Activated CD4-positive, alpha-beta T cell treated with anti-CD3 and anti-CD28 coated beads for 24 hours (primary cell): ENCODE measurements at places on chromosomes 4 and X.

- no peak for DNase-seq
Observed at GRCh38 chrX:134548257-134549201, 88.6 kb downstream of the HPRT1 start.

GRCh38 chrX:132114607-132115006 is 13.2 kb downstream of the FRMD7 start:
- no peak for DNase-seq

- DNase-seq, result no peak
Observed at GRCh38 chr4:170724191-170724590, 634.4 kb upstream of the AADAT start.

GRCh38 chrX:140501321-140501720 is 3.5 kb downstream of the SOX3 start:
- no peak for DNase-seq

DNA sequence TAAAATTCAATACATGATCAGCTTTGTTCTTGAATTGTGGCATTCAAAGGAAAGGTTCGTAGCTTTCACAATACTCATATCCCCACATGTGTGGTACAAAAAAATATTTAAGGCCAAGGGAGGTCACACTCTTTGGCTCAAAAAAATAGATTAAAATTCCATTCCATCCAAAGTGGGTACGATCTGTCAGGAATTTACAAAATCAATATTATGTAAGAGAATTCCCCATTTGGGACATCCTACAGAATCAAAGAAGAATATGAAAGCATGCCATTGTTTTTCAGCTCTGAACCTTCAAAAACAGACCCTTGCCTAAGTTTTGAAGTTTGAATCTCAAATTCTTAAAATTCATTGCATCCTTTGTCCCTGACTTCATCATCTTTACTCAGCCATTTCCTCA is 85.8 kb downstream of the MID1 start:
- no peak for DNase-seq

GRCh38 chr4:38503689-38504395 is 160.2 kb upstream of the KLF3 start:
- no peak for DNase-seq

DNA sequence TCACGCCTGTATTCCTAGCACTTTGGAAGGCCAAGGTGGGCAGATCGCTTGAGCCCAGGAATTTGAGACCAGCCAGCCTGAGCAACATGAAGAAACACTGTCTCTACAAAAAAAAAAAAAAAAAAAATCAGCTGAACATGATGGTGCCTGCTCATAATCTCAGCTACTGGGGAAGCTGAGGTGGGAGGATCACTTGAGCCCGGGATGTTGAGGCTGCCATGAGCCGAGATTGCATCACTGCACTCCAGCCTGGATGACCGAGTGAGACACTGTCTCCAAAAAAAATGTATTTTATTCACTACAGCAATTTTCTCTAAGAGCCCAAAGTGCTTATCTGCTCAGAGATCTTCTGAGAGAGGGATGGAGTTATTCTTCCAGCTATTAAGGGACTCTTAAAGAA is 215.8 kb upstream of the PPP3CA start:
- no peak for DNase-seq

DNA sequence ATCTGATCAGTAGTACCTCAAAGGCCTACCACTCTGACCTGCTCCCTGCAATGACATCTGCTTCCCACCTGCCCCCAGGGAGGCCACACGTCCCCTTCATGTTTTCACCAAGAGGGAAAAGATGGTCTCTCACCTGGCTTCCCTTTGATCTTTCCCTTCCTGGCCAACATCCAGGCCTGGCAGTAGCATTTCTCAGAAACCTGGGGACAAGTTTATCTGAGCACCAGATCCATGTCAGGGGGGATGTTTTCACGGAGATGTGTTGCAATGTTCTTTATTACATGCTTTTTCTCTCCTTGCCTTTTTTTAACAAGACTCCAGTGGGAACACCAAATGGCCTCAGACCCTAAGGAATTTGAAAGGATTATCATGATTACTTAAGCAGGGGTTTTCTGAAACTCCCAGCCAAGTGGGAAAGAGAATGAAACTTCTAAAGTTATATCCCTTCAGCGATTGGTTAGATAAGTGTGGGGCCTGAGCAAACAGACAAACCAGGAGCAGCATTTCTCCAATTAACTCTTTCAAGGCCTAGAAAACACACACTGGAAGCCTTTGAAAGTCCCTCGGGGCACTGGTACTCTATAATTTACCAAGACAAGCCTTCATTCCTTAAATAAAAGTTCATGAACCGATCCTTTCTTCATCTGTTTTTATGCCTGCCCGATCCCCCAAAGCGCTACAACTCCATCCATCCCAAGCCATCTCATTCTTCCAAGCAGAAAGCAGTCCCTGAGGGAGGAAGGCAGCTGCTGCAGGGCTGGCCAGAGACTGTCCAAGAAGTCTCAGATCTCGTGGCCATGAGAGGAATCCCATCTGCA is 94.1 kb downstream of the BCOR start:
- no peak for DNase-seq

DNA sequence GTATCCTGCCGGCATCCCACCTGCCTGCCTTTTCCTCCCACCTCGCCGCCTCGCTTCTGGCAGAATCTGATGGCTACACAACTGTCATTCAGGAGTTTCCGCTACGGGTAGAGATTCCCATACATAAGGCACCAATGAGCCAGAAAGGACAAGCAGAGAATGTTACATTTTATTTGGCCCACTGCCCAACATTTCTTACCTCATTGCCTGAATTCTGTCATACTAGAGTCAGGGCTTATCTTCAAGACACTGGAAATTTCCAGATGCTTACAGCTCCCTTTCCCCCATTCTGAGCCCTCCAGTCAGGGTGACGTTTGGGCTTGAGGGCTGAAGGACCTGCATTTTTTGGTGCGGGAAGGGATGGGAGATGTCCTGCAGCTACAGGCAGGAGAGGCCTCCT is 113.0 kb downstream of the NHS start:
- DNase-seq, result no peak

DNA sequence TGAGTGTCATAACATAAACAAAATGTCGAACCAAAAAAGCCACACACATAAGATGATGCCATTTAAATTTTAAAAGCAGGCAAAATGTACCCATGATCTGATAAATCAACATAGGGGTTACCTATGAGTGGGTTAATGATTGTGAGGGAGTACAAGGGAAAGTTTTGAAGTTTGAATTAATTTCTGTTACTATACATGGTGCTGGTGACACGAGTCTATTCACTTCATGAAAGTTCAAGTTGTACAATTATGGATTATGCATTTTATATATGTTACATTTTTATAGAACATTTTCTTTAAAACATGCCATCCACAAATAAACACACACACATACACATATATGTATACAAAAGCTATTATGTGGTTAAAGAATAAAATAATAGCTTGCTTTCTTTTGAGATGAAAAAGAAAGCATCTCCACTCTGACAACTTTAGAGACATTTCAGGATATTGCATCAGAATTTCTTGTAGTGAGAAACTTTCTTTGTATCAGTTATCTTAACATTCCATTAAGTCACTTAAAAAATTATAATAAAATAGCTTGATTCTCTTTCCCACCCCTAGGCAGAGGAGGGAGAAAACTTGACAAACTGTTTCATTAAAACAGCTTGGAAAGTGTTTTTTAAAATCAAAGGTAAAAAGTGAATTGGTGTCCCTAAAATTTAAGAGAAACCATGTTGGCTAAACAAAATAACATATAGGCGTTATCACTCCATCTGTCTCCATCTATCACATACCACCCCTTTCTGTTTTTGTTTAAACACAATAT is 891.8 kb upstream of the NDST4 start:
- no peak for DNase-seq

DNA sequence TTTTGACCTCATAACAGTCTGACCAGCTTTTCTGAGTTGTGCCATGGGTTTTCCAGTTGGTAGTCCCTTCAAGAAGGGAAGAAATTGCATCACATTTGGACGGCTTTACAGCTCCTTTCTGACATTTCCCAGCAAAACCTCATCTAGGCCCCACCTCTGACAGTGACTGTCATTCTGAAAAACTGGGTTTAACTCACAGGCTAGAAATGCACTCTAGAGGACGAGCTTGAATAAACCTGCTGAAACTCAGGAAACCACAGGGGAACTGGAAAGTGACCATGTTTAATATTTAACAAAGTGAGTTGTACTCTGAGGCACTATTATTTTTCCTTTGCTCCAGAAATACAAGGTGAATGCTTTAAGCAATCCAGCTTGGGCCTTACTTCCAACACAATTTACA is 434.3 kb upstream of the RASGEF1B start:
- no peak for DNase-seq

DNA sequence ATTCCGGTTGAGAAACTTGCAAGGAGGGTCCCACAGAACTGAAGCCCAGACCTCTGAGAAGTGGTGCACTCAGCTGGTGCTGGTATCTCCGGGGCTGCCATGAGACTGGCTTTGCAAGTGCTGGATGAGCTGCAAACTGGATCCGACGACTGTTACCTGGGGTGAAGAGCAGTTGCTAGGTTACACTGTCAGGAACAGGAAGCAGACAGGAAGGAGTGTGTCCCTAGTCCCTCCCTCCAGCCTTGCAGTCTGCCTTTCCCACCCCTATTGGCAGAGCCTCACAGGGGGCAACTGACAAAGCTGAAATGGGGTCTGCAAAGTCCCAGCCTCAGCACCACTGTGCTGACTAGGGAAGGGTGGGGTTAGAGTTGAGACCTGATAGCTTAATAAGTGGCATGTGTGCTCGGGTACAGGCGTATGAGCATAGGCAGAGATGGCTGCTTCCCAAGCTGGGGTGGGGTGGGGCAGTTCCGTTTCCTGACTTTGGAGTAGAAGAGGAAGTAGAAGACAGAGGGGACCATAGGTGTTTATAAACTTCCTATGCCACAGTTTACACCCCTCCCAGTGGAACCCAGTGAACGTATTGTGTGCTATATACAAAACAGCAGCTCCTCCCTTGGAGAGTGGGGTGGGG is 18.0 kb downstream of the PPEF1 start:
- DNase-seq, result no peak

- no peak for DNase-seq
Observed at GRCh38 chr4:153486281-153487151, 20.4 kb downstream of the TMEM131L start.

DNA sequence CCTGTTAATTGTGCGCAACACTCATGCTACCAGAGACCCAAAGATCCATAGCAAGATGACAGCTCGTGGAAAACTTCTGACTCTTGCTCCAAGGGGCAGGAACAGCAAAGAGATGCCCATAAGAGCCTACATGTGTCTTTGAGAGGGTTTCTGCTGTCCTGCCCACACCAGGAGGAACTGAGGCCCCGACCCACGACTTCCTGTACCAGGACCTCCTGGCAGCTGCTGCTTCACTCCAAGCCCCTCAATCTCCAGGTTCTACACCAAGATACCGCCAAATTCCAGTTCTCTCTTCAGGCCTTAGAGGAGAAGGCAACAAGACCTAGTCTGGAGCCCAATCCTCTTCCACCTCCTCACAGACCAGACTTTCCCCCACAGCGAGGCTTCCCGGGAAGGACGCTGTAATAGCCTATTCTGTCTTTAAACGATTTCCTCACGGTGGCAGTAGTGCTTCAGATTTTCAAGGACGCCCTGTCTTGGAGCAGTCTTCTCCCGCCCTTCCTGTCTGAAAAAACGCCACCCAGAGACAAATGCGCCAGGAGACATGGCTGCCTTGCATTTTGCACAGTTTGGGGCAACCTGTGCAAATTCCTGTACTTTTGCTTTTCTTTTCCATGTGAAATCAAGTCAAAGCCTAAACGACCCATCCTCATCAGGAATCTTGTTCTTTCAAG is 230.2 kb upstream of the STK26 start:
- DNase-seq, result peak; percentile 80

- no peak for DNase-seq
Observed at GRCh38 chrX:37867536-37868153, 20.3 kb upstream of the DYNLT3 start.

- DNase-seq, result no peak
Observed at GRCh38 chr4:158176776-158177175, 4.0 kb upstream of the GASK1B start.

- DNase-seq, result peak; percentile 47
Observed at GRCh38 chr4:56505269-56506130, at the start of gene ARL9. Gene ARL9, plus strand, starts transcription at chr4:56505791. Its CDS starts 72 bp downstream, at chr4:56505863.

DNA sequence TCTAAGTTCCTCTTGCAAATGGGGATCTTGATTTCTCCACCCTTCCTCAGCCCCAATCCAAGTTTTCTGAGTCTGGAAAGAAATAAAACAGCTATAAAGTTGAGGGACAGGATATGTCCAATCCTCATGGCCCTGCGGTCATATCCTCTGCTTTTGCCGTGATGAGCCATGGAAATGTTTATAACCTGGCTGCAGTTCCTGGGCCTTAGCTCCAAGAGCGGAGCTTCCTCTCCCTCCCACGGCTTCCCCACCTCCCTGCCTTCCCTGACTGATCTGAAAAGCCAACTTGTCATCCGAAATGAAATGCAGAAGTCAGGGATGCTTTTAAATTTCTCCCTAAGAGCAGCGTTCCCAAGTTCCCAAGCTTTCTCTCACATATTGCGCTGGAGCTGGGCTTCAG is 221.5 kb upstream of the SFRP2 start:
- no peak for DNase-seq

DNA sequence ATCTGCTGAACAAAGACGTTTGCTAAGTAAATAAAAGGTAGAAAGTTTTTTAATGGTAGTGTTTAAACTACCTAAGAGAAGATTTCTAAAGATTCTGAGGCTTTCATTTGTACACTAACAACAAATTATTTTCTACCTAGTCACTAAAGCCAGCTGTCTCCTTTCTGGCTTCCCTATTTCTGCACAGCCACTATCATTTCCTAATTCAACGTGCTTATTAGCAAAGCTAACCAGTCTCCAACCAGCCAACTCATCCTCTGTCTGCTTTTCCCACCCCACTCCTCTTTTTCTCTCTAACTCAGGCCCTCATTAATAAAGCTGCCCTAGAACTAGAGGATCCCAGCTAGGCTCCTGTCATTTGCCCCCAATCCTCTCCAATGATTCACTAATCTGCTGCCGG is 118.2 kb downstream of the ZNF827 start:
- no peak for DNase-seq

GRCh38 chr4:54607067-54607466 is 50.7 kb upstream of the KIT start:
- DNase-seq, result no peak
